Stimulated activated CD4-positive, alpha-beta T cell treated with anti-CD3 and anti-CD28 coated beads, Interleukin-1b, Interleukin-23, amount 100 ng/mL, for 24 hours (primary cell): ENCODE measurements at places on chromosomes 5 and 9.
A peak's percentile ranks its signal among the peaks of the same experiment; 100 is the strongest.

DNA sequence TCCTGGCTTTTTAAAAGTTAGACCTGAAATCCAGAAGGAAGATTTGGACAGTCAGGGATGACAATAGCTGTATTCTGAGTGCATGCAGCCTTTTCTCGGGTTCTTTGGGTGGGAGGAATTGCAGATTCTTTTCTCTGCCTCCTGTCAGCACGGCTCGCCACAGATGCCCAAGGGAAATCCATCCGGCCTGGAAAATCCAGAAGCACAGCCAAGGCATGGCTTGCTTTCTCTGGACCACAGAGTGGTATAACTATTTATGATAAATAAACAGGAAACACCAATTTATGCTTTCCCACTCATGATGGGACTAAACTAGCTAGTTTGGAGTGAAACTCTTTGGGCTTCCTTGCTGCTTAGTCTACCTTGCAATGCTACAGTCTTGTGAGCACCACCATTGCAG lies 59.1 kb downstream of the C9orf152 start:
- DNase-seq: no peak

- DNase-seq: no peak
Measured at GRCh38 chr5:107544476-107544875, 126.3 kb downstream of the EFNA5 start.

- DNase-seq: no peak
Measured at GRCh38 chr5:57718155-57718554, 235.5 kb upstream of the ACTBL2 start.

DNA sequence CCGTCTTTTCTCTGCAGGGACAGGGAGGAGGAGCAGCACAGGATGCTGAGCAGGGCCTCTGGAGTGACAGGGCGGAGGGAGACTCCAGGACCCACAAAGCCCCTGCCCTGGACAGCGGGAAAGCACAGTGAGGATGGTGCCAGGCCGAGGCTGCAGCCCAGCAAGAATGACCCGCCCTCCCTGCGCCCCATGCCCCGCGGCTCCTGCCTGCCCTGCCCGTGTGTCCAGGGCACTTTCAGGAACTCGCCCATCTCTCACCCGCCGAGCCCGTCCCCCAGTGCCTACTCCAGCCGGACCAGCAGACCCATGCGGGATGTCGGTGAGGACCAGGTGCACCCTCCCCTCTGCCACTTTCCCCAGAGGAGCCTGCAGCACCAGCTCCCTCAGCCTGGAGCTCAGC lies 9.1 kb upstream of the EXOC3 start:
- no peak for DNase-seq

DNA sequence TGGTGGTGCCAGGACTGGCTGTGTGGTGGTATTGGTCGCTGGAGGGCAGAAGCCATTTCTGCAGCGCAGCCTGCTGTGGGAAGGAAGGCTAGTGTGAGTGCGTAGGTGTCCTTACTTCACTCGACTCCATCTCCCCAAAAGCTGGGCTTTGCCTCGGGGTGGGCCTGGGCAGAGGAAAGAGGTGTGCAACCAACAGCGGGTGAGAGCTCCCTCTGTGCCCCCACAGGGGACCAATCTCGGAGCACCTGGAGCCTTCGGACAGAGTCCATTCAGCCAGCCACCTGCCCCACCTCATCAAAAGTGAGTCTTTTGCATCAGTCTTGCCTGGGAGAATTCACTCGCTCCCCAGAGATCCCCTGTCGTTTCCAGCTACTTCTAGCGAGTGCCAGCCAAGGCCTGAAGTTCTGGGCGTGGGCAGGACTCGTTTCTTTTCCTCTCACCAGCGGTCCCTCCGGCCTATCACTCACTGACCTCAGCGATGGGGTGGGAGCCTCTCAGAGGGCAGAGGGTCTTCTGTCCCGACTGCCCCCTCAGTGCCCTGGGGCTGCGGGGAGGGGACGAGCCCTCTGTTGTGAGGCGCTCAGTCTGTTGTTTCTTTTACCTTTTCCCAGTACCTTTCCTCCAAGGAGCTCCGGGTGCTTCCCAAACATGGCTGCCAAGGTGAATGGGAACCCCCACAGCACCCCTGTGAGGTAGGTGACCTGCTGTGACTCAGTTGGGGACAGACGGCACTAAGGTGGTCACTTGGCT lies 32.9 kb upstream of the PRDM12 start:
- no peak for DNase-seq

DNA sequence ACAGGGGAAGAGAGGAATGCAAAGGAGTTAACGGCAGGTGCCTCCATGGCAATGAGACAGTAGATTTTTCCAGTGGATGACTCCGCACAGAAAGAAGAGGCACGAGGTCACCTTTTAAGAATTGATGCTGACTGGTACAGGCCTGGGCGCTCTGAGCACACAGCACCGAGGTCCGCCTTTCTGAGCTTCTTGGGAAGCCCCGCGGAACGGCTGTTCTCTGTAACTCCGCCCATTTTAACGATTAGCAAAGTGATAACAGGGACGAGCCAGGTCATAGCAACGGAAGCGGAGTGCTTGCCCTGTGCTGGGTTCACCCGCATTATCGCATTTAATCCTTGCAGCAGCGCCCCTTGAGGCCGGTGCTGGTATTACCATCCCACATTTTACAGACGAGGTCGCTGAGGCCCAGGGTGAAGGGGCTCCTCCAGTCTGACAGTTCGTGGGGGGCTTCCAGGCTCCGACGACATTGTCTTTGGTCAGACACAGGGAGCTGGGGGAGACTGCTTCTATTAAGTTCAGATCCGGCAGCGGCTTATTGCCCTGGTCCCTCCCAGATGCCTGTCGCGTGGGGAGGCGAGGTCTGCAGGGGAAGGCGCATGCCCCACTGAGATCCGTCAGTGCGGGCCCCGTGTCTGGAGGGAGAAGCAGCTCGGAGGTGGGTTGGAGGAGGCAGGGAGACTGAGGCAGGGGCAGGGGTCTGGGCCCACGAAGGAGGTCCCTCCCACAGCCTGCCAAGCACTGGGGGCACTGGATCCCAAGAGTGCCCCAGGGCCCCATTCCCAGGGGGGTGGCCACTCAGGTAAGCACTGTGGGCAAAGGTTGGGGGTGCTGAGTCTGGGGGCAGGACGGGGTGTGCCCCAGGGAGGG lies 22.3 kb upstream of the HMCN2 start:
- DNase-seq: peak; percentile 66

DNA sequence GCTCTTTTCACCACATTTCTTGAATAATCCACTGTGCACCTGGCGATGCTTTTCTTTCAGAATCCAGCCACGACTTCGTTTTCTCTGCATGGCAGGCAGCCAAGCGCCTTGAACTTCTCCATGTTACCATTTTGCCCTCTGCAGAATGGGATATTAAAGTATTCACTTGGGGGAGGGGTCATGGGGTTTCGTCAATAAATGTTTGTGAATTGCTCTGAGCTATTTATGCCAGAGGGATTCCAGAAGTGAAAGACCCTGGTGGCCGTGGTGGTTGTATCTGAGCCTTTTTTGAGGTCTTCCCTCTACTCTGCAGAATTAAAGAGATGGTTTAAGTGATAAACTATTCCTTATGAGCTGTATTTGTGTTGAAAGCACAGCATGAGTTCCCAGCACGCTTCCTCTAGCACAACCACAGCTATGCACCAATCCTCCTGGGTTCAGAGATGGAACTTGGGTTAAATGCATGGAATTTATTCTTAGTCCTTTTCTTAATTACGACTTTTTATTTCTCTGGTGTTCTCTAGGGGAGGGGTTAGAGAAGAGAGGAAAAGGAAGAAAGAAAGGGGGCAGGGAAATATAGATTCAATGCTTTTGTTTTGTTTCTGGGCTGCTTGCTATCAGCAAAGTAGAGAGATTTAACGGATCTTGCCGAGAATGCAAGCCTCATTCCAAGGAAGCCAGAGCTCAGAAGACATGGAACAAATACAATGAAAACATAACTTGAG lies 478.2 kb upstream of the TNC start:
- DNase-seq: no peak

DNA sequence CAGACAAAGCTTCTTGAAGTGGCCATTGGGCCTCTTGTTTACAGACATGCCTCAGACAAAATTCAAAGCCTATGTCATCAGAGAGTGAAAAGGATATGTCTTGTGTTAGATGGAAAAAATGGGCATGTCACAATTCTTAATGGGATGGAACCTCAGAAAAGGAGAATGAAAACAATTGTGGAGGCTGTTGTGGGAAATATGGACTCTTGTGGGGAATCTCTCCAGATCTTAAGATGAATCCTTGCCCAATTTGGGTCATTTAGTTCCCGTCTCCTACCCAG lies 19.5 kb downstream of the SLC22A5 start:
- no peak for DNase-seq

GRCh38 chr5:69007726-69008368 lies 86.0 kb upstream of the SLC30A5 start:
- DNase-seq: peak; percentile 44

DNA sequence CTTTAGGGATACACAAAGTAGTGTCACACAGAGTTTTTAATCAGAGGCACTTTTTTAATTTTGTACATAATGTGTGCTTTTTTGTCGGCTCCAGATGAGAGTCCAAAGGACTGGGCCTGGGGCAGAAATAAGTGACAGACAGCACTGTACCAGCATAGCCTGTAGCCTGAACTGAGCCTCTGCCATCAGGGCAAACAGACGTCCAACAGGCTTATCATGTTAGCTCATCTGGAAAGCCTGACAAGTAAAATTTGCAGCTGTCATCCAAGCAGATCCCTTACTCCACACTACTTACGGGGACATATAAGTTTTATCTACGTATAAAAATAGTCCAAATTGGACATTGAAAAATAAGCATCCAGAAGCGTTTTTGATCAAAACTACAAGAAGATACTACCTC lies 233.1 kb upstream of the GAS1 start:
- DNase-seq: no peak

DNA sequence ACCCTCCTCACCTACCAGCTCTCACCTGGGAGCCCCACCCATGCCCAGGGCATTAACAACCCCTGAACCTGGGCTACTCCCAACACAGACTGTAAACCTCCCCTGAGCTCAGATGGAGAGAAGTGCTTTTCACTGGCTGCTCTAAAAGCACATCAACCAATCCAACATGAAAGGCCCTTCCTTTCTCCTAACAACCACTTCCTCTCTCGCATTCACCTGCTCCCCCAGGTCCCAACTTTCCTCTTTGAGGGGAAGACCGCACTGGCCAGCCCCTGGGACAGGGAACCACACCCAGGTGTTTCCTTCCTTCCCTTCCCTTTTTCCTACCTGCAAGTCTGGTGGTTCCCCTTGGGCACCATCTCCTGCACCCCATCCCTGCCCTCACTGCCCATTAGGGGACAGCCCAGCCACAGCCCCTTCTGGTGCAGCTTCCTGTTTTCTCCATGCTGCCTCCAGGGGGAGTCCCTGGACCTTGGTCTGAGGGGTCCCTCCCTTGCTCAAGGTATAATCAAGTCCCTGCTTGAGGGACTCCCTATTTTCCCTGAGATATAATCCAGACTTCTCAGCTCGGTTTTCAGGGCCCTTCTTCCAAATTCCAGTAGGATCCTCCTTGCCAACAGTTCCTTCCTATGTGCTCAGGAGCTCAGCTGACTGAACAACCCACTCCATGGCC lies 30.5 kb upstream of the DAB2IP start:
- no peak for DNase-seq

- DNase-seq: no peak
Measured at GRCh38 chr9:129381481-129381957, 203.5 kb upstream of the IER5L start.

DNA sequence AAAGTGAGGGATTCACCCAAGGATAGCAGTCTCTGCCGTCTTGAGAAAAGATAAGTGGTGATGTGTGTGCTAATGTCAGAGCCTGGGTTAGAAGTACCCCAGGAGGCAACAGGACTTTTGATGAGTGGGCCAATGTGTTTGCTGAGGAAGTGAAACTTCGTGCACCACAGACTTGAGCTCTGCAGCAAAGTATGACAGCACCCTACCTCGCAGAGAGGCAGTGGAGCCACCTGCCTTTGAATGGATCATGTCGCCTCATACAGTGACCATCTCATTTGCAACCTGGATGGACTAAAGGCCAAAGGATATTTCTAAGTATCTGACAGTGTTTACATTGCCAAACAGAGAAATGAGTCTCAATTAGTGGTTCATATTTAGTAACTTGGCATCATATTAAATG lies 593.9 kb upstream of the GRAMD2B start:
- DNase-seq: no peak

DNA sequence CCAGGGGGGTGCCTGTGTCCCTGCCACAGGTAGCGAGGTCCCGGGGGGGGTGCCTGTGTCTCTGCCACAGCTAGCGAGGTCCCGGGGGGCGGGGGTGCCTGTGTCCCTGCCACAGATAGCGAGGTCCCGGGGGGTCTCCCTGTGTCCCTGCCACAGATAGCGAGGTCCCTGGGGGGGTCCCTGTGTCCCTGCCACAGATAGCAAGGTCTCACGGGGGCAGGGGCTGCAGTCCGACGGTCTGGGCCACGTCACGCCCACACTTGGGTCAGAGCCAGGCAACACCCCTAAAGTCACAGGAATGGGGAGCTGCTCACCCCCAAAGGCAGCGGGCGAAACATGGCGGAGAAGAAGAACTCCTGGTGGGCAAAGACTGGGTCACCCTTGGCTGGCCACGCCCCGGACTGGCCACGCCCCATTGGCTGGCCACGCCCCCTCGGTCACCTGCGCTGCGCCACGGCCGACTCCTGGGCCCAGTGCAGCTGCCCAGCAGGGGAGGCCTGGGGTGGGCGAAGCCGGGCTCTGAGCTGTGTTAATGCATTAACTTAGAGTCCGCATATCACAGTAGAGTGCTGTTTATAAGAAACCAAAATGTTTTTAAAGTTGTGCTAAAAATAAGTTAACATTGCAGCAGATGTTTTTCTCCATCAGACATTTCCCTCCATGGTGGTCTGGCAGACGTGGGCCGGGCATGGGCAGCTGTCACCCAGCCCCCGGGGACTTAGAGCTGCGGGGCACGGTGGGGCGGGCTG lies 7.0 kb downstream of the NOXA1 start:
- no peak for DNase-seq

DNA sequence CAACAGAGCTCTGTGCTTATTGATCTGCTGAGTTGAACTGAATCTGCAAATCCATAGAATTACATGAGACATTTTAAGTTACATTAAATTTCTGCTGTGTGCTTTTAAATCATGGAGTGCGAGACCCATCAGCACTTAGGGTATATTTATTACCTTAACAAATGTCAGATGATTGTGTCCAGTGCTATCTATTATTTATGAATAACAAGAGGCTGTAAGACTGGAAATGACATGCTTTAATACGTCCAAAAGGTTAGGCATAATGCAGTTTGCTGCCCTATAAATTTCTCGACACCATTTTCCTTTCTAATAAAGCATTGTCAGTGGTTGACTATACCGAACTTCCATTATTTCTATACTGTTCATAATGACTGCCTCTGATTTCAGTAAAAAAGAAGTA lies 117.6 kb downstream of the SEMA6A start:
- DNase-seq: no peak
